Uterus (tissue), 4 donors: ENCODE measurements at places on chromosomes 4 and X. TPM values are rescaled to one million over a fixed set of nuclear protein-coding genes. Genes with fewer than 3 reads are reported as not detected.

Gene PCDH10
- not detected for total RNA-seq

Gene FAM149A
- total RNA-seq, result 18.5 TPM

Gene FGF16
- total RNA-seq, result not detected

Gene ITGB1BP2
- total RNA-seq, result not detected
